Stimulated activated CD4-positive, alpha-beta T cell treated with anti-CD3 and anti-CD28 coated beads, Interleukin-1b, Interleukin-23, amount 100 ng/mL, for 48 hours (primary cell): ENCODE measurements at places on chromosomes 16 and 17.
A peak's percentile ranks its signal among the peaks of the same experiment; 100 is the strongest.

DNA sequence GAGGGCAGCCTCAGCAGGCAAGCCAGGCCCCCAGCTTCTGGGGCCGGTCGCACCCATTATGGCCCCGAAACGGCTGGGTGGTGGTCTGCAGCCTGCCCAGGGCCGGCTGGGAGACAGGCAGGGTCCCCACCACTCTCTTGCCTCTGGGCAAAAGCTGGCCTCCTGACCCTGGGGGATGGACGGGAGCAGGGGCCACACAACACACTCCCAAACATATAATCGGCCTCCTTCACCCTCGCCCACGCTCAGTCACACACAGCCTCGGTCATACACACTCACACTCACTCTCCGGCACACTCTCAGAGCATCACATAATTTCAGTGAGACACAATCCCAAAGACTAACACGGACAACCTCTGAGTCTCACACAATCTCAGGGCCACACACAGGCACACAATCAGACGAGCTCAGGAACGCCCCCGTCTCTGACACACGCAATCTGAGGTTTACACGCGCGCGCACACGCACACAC, 589 bp downstream of the PEMT start:
- DNase-seq = no peak

GRCh38 chr17:58388302-58389190, 28.8 kb downstream of the RNF43 start:
- DNase-seq = no peak

- no peak for DNase-seq
Measured at GRCh38 chr16:66695935-66696668, 441 bp downstream of the CMTM4 start.

GRCh38 chr16:1362807-1363206, 11.1 kb downstream of the GNPTG start:
- DNase-seq = no peak

DNA sequence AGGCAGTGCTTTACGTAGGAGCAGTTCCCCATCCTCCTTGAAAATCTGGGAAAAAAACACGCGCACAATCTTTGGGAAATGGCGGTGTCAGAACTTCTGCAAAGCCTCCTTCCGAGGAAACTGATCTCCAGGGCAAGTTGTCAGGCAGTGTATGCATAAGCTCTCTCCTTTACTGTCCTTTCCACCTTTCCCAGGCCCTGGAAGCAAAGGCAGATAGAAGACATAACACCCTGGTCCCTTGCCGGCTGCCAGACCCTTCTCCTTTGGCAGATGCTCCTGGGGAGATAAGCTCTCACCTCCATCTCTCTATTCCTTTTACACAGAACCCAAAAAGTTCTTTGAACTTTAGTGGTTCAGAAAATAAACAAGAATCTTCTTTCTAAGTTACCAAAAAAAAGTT, 12.4 kb downstream of the TOB1 start:
- no peak for DNase-seq

DNA sequence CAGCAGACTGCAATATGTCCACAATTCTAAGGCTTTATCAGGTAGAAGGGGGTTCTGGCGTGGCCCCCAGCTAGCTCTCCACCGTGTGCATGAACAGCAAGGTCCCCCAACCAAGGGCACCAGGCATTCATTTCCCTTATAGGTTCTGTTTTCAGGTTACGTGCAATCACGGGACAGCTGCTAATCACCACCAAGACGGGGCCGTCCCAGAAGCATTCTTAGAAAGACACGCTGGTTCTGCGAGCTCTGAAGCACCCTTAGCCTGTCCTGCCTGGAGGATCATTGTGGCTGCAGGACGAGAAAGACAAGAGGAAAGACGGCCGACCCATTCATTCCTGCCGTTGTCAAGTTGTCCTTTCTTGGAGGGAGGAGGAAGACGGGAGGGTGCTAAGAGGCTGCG, 302.9 kb downstream of the SOX9 start:
- DNase-seq = no peak

DNA sequence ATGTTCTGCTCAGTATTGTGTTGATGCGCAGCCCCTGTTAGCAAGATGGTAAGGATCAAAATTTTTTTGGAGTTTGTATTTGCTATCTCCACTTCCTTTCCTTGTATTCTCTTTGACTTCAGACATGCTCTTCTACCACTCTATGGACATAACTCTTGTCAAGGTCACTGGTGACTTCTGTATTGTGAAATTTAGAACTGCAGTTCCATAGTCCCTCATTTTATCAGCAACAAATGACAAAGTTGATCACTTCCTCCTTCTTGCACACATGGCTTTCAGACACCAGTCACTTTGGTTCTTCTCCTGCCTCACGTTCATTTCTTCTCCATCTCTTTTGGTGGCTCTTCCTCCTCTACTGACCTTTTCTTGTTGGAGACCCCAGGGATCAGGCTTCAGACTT, 21.1 kb downstream of the COX11 start:
- DNase-seq = no peak

- DNase-seq = no peak
Measured at GRCh38 chr17:63838631-63839171, 3.8 kb downstream of the SMARCD2 start.

DNA sequence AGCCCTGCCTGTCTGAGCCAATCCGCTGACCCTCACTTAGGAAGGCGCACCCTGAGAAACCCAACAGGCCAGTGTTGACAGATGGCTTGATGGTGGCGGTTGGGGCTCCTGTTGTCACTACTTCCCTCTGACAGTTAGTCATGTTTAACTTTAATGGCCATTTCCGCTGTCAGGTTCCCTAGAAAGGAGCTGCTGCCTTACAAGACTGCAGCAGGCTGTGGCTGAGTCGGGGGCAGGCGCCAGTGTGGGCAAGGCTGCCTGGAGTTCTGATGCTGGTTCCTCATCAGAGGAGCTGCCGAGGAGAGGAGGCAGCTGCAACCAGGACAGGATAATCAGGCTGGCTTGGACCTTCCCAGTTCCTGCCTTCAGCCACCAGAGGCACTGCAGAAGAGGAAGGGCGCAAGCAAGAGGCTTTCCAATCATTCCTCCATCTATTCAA, 223.2 kb upstream of the DYNLRB2 start:
- no peak for DNase-seq

GRCh38 chr17:1379930-1380313, 20.1 kb downstream of the YWHAE start:
- no peak for DNase-seq

DNA sequence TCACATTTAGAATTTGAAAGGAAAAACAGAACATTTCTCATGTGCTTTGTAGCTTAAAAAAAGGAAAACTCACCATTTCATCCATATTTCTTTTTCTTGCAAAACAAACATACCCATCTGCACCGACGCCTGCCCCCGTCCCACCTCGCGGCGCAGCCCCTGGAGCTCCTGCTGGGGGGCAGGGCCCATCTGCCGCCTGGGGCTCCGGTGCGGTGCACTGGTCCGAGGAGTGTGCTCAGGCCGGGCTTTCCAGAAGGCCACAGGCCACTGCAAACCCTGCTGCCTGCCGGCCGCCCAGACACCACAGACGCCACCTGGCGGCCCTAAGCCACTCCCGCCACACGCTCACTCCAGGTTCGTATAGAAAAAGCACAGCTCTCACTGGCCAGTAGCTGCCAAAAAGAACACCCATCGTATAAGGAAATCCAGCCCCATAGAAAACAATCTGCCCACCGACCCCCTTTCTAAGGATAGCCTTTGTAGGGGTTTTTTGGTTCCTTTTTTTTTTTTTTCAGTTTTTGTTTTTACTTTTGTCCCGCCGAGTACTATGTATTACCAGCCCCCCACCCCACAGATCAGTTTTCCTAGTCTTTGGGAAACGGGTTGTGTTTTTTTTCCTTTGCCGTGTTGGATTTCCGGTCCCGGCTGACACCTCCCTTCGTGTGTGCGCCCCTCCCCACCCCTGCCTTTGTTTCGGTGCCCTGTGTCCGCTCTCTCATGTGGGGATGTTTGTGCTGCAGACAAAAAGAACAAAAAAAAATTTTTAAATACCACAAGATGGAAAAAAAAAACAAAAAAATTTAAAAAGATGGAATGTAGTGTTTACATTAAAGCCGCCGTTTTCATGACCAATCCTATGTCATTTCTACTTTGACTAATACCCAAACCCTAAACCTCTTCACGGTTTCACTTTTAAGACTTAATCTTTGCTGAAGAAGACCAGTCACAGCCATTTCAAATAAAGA, 68.8 kb downstream of the AMFR start:
- DNase-seq = peak; percentile 55

DNA sequence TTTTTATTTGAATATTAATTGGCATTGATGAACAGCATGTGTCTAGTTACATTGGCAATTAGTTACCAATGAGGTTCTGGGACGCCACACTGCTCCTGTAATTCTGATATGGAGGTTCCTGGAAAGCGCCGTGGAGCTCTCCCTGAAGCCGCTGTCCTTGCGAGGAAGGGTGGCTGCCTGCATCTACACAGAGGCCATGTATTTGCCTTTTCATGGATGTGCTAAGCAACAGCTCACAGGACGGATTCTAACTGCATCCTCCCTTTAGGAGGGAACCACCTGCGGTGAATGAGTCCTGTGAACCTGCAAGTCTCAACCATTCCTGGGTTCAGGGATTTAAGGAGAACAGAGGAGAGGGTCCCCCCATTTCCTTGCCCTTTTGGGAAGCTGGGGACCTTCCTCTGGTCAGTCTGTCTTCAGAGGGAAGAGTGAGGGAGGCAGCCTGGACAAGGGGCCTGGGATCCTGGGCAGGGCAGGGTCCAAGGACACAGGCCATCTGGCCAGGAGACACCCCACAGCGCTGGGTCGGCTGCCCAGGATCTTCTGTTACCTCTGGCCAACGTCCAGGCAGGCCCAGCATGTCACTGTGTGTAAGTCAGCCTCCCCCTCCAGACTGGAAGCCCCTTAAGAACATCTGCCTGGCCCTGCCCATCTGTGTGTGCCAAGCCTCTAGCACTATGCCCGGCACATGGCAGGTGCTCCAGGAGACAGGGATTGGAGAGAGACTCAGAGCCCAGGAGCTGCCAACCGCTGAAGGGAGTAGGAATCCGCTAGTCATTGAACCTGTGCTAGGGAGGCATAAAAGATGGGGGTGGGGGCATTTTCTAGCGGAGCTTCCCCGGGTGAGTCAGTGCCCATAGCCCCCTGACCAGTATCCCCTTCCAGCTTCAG, 314.1 kb upstream of the TNRC6C start:
- DNase-seq = no peak

DNA sequence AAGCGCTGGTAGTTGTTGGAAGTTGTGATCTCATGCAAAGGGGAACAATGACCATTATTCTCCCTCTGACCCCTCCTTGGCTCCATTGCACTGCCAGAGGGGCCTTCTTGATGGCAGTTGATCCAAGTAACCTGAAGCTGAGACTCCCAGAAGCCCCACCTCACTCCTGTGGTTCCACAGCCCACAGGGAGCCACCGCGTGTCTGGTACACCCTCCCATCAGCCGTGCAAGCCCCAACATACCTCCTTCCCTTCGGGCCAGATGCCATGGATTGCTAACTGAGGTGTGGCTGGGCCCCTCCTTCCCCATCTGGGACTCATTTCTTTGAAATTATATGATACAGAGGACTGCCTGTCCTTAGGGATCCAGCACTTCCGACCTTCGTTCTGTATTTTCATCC, 17.8 kb downstream of the SAP30BP start:
- DNase-seq = no peak

DNA sequence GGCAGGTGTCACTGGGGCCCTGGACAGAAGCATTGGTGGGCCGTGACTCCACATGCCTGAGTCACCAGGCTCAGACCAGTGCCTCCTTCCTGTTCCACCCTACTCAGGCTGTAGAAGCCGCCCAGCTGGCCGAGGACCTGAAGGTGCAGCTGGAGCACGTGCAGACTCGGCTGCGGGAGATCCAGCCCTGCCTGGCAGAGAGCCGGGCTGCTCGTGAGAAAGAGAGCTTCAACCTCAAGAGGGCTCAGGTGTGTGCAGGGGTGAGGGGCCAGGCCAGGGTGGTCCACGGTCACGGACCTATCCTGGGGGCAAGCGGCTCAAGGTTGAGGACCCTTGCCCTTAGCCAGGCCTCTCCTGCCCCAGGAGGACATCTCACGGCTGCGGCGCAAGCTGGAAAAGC, 9.6 kb downstream of the RNF40 start:
- no peak for DNase-seq

DNA sequence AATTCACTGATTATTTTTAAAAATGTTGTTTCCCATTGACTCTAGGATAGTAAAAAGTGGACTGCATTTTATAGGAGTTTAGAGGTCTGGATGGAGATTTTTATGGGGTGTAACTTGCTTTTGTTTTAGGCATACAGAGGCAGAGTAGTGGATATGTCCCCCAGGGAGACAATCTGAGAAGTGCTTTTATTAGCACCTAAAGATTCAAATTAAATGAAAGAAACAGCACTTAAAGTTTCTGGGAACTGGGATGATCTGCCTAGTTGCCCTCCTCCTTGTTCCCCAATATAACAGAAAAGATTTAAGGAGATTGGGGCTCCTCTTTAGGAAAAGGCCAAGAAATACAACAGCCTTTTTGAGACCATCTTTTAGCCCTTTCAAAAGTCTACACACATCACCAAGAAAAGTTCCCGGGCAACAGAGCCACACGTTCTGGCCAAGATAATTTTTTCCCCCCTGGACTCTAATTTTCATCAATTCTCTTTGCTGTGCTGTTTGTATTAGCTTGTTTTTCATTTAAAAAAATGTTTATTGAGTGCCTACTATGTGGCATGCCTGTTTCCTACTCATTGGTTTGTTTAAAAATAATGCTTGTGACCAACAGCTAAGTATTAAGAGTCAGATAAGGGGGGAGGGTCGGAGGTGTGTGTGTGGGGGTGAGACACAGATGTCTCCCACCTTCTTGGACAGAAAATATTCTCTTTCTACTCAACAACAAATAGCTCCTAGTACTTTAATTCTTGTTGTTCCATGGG, 2.5 kb upstream of the IGF2BP1 start:
- no peak for DNase-seq

GRCh38 chr16:47387026-47387734, 73.7 kb downstream of the ITFG1 start:
- DNase-seq = no peak

DNA sequence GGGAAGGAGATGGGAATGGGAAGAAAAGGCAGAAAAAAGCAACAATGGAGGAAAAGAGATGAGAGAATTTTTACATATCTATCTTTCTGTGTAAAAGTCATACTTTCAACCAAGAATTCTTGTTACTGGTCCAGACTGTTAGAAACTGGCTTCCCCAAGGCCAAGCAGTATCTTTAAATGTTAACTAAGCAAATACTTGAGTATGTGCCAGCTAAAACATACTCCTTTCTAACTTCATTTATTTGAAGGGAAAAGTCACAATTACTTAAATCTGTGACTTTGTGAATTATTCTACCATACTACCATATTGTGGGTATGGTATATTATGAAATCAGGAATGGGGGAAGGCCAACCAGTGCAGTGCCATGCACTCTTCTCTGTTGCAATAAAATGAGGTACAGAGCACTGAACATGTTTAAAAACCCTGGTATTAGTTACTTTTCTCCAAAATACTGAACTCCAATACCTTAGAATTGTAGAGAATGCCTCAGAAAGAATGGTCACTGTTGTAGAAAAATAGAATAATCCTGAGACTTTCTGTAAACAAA, 92.3 kb upstream of the C17orf78 start:
- no peak for DNase-seq

- no peak for DNase-seq
Measured at GRCh38 chr17:77141846-77142449, 1.2 kb downstream of the SEC14L1 start.

DNA sequence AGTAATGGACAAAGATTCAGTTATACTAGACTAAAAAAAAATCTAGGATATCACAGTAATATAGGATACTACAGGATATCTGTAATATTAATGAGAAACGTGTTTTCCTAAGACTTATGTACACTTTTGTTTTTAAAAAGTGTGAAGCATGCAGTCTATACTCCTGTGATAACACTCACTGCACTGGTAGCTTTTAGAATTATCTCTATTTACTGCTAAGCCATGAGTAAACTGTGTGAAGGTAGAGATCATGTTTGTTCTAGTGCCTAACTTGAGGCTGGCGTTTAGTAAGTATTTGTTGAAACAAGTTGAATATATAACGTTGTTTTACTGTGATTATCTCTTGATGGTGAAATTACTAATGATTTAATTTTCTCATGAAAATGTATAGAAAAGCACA, 23.9 kb downstream of the RPA1 start:
- DNase-seq = no peak
